ENCODE measurements at places on chromosomes 2 and 18. TPM values are rescaled to one million over a fixed set of nuclear protein-coding genes. Genes with fewer than 3 reads are reported as not detected.

Gene MTX2
- 45.4 TPM for polyA plus RNA-seq

Gene TFPI
- 4.5 TPM for polyA plus RNA-seq

Gene RAB17
- polyA plus RNA-seq = 10.9 TPM

Gene BAZ2B
- polyA plus RNA-seq = 18.3 TPM

Gene ZNF396
- 0.74 TPM for polyA plus RNA-seq

Gene POTEI
- polyA plus RNA-seq = not detected

Gene MYO7B
- 0.09 TPM for polyA plus RNA-seq

Gene TTR
- 0.13 TPM for polyA plus RNA-seq

Data from esophagus (tissue), 2 donors.